ENCODE measurements at places on chromosomes 12 and 14.

GRCh38 chr14:101361044-101361443 lies 200.3 kb upstream of the DIO3 start:
- no peak for DNase-seq

- DNase-seq, result no peak
Observed at GRCh38 chr12:114186241-114187002, 219.5 kb downstream of the TBX5 start.

- DNase-seq, result no peak
Observed at GRCh38 chr12:92446083-92446460, 256.7 kb upstream of the PLEKHG7 start.

DNA sequence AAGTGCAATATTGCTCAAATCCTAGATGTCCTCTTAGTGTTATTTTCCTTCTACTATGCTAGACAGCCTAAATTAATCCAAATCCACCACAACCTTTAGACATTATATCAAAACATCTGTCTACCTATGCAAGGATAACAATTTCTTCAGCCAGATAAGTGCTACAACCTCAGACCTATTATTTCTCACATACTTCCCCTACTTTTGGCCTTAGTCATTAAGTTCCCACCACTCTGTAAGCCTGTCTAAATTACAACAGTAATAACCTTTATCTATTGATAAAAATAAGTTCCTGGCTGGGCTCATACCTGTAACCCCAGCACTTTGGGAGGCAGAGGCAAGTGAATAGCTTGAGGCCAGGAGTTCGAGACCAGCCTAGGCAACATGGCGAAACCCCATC lies 74.0 kb downstream of the KIF21A start:
- no peak for DNase-seq

- DNase-seq, result no peak
Observed at GRCh38 chr14:101118746-101119591, 215.4 kb upstream of the RTL1 start.

DNA sequence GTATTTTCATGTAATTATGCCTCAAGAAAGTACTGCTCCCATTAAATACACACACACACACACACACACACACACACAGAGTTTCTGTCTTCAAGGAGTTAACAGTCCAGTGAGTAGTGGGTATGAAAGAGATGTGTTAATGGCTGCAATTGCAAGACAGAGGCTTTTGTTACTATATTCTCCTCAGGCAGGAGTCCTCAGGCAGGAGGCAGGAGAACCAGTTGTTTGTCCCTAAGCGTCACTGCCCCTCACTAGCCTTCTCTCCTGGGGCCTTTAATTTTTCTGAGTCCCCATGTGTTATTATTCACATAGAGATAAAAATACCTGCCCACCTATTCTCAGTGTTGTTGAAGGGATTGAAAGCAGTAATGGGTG lies 31.2 kb downstream of the DAD1 start:
- DNase-seq, result no peak

GRCh38 chr12:54082397-54082892 lies 28.8 kb downstream of the HOXC4 start:
- DNase-seq, result peak; percentile 88

DNA sequence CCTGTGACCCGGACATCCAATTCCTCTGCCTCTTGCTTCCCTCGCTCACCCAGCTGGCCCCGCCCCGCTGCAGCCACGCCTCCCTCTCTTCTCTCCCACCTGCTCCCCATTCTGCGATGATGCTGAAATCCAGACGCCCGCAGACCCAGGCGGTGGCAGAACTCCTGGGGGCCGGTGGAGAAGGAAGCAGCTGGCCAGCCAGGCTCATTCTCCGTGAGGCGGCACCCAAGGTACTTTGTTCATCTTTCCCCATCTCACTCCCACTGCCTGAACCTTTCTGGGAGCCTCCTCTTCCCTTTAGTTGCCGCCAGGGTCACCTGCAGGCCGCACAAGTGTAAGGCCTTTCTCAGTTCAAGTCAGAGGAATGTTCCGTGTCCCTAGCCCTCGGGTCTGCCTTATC lies 35.7 kb downstream of the FOXN4 start:
- no peak for DNase-seq

GRCh38 chr12:59911516-59911915 lies 315.7 kb downstream of the SLC16A7 start:
- DNase-seq, result no peak

- no peak for DNase-seq
Observed at GRCh38 chr12:82327861-82328260, 30.3 kb downstream of the CCDC59 start.

GRCh38 chr12:71888521-71888920 lies 49.0 kb downstream of the TBC1D15 start:
- no peak for DNase-seq

DNA sequence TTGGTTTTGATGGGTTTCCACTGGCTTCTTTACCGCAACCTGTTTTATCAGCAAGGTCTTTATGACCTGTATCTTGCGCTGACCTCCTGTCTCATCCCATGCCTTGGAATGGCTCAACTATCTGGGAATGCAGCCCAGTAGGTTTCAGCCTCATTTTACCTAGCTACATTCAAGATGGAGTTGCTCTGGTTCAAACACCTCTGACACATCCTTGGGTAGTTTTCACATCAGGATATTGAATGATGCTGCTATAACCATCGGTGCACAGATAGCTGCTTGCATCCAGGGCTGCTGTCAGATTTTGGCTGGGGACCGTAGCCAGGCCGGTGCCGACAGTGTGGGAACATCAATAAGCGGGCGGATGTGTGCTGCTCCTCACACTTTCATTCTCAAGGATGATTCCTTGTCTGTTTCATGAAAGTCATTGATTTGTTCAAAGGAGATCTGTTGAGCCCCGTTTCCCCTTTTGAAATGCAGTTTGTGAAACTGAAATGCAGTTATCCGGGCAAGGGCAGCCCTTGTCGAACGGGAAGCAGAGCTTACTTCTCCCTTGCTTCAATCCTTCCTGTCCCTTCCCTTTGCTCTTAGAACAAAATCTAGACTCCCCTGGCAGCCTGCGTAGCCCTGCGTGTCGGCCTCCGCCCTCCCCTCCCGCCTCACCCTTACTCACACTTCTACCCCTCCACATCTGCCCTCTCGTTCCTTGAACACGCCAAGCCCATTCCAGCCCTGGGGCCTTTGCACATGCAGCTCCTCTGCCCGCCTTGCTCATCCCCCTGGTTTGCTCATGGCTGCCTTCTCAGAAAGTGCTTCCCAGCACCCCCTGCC lies 49.2 kb upstream of the NCOR2 start:
- no peak for DNase-seq

- no peak for DNase-seq
Observed at GRCh38 chr14:101821528-101821927, 60.0 kb downstream of the PPP2R5C start.

- no peak for DNase-seq
Observed at GRCh38 chr12:114984634-114985061, 300.7 kb upstream of the TBX3 start.

DNA sequence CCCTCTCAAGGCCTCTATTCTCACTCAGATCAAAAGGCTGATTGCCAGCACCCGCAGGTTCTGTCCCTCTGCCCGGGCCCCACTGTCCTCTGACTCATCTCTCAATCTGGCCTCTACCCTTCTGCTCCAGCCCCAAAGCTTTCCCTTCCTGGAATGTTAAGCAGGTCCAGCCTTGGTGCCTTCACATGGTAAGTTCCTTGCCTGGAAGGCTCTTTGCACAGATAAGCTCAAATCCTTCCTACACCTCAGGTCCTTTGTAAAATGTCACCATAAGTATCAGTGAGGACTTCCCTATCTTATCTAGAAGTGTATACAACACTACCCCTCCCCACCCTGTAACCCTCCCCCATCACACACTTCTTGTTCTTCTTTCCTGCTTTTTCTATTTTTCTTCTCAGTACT lies 22.2 kb downstream of the LPCAT3 start:
- DNase-seq, result no peak

DNA sequence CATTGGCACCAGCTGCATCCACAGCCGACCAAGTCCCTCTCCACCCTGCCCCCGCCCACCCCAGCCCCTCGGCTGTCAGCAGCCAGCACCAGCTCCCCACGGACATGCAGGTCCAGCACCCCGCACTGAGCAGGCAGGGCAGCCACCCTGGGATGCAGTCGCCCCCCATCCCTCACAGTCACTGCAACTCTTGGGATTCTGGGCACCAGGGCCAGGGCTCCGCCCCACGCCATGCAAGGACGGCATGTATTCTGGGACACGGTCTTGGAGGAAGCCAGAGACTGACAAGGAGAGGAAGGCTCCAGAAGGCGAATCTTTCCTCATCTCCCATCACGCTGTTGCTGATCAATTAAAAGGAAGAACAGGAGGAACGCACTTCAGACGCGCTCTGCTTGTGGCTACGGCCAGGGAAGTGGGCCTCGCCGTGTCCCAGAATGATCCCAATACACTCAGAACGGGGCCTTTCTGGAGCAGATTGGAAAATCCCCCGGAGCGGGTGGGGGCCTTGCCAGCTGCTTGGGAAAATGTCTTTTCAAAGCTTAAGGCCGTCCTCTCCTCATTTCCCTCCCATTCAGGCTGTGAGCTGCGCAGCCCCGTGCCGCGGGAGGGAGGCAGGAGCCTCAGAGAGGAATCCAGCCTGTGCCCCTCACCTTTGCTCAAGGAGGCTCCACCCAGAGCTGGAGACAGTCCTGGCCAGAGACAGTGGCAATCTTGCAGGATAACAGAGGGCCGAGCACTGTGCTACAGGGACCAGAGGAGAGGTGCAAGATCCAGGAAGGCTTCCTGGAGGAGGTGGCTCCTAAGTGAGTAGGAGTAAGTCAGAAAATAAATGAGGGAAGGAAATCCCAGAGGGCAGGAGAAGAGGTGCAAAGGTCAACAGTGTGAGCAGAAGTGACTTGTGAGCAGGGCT lies 54.1 kb upstream of the DIO3 start:
- no peak for DNase-seq

DNA sequence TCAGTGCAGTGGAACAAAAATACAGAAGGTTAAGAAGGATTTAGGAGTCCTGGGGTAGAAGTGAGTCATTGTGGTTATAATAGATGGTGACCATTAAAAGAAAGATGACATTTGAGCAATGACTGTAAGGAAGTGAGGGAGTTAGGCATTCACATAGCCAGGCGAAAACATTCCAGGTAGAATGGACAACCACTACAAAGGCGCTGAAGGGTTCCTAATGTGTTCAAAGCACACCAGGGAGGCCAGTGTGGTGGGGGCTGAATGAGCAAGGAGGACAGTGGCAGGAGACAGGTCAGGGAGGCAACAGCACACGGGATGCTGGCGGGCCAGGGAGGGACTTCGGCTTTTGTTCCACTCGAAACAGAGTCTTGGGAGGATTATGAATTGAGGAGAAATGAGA lies 129.9 kb downstream of the NPAS3 start:
- DNase-seq, result no peak

DNA sequence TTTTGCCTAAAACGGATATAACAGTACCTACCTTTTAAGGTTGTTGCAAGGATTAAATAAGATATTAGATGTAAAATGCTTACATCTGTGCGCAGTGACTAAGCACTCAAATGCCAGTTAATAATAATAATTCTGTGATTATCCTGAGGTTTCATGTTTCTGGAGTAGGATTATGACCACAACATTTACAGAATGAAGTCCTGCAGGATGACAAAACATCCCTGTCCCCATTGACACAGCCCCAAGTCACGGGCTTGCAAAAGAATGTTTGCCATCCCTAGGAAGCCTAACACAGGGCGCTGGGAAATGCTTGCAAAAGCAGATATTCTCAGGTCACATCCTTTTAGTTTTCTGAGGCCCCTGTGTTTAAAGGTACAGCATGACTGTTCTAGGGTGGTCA lies 20.1 kb downstream of the SUSD6 start:
- DNase-seq, result no peak

DNA sequence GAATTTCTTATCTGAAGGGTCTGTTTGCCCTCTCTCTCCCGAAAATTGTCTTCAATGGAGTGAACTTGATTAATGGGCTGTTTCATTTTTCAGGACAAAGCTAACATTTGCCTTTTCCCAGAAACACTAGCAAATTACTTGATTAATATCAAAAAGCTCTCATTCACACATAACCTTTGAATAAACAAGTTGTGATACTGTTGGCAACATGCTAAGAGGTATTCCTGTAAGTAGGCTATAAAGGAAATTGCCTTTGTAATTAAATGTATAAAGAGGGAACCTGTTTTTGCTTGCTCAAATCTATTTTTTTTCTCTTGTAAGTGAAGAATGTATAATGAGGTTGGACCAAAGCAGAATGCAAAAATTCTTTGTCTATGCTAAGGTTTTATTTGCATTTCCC lies 457.2 kb downstream of the TMTC2 start:
- no peak for DNase-seq

GRCh38 chr12:49825971-49826421 lies 2.2 kb downstream of the NCKAP5L start:
- DNase-seq, result no peak

GRCh38 chr12:22808860-22809259 lies 183.9 kb downstream of the ETNK1 start:
- no peak for DNase-seq

DNA sequence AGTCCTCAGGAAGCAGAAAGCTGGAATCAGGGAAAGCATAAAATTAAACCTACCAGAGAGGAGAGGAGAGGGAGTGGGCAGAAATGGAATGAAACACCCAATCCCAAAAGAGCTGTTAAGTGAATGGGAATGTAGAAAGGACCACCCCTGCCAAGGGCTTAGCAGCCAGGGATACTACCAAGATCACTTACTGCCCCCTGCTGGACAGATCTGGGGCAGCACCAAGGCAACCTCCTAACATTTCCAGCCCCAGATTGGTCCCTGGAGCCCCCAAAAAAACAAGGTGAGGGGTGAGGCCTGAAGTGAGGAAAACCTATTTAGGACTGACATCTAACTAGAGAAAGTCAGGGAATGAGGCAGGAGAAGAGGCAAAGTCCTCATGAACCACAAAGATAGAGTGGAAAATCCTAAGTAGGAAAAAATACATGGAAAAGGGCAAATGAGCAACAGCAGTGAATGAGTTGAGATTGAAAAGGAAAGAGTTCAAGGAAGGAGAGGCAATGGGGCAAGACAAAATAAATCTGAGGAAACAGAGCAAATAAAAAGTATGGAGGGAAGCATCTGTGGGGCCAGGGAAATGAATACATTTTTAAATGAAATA lies 11.2 kb upstream of the FKBP11 start:
- peak; percentile 64 for DNase-seq

- DNase-seq, result no peak
Observed at GRCh38 chr14:83873669-83874068, 1656.3 kb upstream of the FLRT2 start.

Measured in left kidney (tissue), 8 donors.